NCI-H2081 treated with DMSO at 0.1 percent for 48 hours (cell line): ENCODE measurements at places on chromosomes 6 and 20.

GRCh38 chr6:17580518-17581048 is 19.5 kb upstream of the FAM8A1 start:
- no peak for DNase-seq

DNA sequence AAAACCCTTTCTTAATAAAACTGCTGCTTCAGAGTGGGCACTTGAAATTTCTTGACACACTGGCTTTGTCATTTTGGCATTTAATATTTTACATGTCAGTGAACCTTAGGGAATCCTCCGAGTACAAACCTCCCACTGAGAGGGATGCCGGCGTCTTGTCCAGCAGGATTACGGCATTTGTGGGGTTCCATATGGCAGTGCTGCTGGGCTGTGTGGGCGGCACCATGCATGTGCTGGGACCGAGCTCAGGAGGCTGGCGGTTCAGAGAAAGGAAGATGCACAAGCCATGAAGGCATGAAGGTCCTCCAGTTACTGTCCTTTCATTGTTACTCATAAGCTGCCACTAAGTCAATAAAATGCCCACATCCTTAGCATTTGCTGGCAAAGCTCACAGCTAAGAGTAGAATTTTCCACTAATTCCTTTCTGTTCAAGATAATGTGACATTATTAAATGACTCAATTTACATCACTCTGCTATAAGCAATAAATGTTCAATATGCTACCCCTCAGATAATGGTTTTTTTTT is 61.4 kb downstream of the LY86 start:
- no peak for DNase-seq

DNA sequence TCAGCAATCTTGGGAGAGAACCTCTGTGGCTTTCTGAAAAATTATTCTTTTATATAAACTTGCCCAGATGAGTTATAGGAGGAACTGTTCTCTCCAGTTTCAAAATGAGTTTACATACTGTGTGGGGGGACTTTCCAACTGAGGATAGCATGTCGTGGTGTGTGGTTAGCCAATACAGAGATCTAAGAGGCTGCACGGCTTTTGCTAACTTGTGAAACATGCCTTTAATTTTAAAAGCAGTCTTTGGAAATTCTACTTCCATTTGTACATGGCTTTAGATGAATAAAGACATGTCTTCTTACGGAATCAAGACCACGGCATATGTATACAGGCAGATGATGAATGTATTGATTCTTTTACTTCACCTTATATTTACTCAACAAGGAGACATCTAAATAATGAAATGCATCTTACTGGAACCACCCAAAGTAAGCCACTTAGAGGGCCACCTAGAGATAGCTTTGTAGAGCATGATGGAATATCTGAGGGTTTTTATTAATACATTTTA is 39.8 kb downstream of the HIVEP1 start:
- DNase-seq: no peak

DNA sequence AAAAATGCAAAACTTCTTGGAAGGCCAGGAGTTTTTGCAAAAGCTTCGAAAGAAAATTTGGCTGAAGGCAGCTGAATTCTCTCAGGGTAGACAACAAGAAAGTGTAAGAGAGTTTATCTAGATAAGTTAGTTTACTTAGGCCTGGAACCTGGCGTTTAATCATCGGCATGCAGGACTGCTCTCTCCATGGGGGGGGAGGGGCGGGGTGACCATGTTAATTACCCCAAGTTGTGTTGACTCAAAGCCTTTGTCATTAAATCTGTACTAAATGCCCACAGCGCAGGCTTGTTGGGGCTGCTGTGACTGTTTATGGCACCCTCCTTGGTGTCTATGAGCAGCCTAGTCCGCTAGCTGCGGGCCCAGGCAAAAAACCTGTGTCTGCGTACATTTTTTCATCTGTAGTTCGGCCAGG is 20.1 kb upstream of the ZNF451 start:
- no peak for DNase-seq

DNA sequence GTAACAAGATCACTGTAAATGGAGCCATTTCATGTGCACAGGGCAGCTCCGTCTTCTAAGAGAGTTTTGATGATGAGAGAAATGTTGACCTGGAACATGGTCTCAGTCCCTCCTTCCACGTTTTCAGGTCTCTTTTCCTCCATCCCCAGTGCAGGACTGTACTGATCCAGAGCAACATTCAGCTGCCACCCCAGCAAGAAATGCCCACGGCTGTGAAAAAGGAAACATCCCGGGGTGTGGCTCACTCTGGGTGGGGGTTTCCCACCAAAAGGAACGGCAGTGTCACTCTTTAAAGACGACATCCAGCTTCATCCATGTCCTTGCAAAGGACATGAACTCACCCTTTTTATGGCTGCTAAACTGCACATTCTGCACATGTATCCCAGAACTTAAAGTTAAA is 92.6 kb downstream of the ERMARD start:
- no peak for DNase-seq

- no peak for DNase-seq
These were observed 22.3 kb upstream of the CEP162 start for GRCh38 chr6:84249724-84250123.
